ENCODE measurements at places on chromosomes 1 and 21.

DNA sequence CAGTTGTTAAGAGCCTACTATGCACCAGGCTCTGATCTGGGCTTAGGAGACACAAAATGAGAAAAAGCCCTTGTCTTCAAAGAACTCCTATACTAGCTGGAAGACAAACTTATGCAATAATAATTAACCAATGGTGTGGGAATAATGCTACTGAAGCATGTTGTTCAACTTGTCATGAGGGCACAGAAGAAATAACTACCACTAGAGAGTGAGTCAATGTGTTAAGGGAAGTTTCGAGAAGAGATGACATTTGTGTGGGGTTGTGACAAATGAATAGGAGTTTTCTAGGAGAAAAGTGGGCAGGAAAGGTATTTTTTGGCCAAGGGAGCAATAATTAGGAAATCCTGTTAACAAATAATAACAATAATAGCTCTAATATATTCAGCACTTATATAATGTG is 205.0 kb downstream of the PDE4B start:
- no peak for DNase-seq

- peak; percentile 77 for DNase-seq
Measured at GRCh38 chr1:22665752-22666151, 12.7 kb downstream of the C1QB start.

DNA sequence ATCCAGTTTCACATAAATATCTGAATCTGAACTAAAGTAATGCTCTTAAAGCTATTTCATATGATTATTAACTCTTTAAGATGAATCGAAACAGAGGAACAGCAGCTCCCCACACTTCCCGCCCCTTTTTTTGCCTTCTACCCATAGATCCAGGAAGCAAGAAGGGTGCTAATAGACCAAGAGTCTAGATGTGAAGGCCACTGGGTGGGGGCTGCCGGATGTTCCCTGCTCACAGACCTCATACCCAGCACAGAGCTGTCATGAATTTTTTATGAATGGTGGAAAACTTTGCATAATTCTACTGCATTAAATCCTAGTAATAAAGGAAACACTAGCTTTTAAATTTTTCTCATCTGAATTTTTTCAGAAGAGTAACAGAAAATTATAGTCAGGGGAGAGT is 283.9 kb upstream of the SGIP1 start:
- DNase-seq: no peak

- no peak for DNase-seq
Measured at GRCh38 chr1:117176579-117176978, 34.1 kb downstream of the VTCN1 start.

GRCh38 chr1:97508653-97509218 is 412.1 kb downstream of the DPYD start:
- no peak for DNase-seq

DNA sequence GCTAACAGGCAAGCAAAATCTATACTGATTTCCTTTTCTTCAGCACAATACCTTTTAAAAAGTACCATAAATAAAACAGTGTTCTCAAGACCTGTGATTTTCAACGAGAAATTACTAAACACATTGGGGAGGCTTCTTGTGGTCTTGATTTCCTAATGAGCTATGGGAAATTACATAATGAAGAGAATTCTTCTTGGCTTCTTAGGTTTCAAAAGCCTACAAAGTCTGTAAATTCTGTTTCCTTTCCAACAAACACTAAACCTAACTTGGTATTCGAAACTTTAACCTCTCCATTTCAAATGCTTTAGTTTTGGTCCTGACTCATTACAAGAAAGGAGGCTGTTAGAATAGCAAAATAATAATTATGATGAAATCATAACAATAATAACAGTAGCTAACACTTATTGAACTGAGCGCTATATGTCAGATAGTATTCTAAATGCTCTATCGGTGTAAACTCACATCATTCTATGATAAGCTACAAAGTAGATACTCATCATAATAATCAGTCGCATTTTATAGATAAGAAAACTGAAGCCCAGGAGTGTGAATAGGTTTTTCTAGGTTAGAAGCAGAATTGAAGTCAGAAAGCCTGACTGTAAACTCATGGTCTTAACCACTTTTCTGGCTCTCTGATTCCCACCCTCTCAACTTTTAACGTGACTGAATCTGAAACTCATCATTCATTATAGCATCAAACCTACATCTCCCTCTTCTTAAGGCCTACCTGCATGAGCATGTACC is 486.7 kb downstream of the SMYD3 start:
- DNase-seq: no peak

DNA sequence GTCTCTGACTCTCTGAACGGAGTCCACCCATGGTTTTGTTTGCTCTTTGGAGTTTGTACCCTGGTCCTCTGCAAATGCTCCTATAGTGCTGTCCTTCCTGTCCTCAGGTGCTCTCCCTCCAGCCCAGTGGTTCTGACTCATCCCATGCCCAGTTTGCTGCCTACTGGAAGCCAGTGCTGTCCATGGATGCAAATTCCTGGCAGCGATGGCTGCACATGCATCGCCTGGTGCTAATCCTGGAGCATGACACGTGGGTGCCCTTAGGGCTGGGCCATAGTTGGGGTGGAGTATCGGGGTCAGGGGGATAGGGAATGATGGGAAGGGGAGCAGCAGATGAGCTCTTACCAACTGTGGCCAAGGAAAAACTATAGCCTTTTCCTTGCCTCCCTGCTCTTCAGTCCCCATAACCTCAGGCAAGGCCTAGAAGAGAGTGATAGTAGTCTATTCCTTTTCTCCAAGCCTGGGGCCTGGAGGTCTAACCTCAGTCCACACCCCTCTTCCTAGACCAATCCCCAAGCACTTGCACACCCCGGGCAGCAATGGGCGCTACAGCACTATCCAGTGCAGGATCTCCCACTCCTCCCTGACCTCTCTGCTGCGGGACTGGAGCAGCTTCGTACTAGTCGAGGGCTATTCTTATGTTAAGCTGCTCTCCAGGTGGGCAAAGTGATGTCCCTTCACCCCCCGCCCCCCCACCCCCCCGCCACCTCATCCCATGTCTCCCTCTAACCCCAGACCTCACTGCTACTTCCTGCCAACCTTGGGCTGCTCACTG is 31.6 kb downstream of the HYI start:
- DNase-seq: no peak

DNA sequence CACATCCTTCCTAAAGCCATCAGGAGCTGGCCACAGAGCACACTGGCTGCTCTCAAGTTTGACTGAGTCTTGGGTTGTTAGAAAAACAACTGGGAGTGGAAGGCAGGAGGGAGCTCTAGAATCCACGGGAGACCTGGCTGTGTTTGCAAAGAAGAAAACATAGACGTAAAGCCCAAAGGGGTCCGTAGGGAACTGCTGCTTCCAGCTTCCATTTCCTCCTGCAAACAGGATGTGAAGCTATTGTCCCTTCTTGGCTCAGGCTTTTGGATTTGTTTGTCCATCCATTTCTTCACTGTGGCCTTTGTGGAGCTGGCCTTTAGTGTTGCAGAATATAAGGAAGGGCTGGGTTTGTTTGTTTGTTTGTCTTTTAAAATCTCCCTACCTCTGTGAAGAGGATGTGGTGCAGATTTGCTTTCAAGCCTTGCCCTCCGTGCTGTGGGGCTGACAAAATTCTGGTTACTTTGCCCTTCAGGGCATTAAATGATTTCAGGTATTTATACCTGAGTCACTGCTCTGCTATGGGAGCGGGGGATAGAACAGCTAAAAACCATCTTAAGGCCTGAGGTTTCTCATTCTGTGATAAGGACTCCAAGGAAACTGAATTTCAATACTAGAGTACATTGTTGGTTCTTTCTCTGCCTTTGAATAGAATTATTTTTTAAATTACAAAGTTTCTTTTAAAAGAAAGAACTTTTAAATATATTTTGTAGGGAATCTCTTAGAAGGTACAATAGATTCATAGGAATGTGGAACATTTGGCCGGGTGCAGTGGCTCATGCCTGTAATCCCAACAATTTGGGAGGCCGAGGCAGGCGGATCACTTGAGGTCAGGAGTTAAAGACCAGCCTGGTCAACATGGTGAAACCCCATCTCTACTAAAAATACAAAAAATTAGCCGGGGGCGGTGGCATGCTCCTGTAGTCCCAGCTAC is 74.3 kb downstream of the MPZL1 start:
- peak; percentile 70 for DNase-seq

Measured in dermis blood vessel endothelial cell (primary cell).